Nucleus accumbens (tissue), 56 donors: ENCODE measurements at places on chromosomes 13 and 19.

- DNase-seq, result no peak
These were observed 102.6 kb upstream of the FNDC3A start for GRCh38 chr13:48873081-48873480.

GRCh38 chr13:49110122-49110912, 109.8 kb upstream of the MLNR start:
- peak; percentile 55 for DNase-seq

GRCh38 chr13:45847554-45848224, 3.9 kb downstream of the SIAH3 start:
- DNase-seq, result no peak

DNA sequence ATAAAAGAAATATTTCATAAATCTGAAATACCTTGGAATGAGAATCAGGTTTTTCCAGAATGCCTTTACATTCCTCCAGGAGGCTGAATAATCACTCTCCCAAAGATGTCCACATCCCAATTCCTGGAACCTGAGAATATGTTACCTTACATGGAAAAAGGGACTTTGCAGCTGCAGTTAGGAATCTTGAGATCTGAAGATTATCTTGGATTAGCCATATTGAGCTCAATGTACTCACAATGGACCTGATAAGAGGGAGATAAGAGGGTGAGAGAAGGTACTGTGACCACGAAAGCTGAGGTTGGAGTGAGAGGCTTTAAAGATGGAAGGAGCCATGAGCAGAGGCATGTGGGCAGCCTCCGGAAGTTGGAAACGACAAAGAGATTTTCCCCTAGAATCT, 36.8 kb upstream of the MBNL2 start:
- no peak for DNase-seq

DNA sequence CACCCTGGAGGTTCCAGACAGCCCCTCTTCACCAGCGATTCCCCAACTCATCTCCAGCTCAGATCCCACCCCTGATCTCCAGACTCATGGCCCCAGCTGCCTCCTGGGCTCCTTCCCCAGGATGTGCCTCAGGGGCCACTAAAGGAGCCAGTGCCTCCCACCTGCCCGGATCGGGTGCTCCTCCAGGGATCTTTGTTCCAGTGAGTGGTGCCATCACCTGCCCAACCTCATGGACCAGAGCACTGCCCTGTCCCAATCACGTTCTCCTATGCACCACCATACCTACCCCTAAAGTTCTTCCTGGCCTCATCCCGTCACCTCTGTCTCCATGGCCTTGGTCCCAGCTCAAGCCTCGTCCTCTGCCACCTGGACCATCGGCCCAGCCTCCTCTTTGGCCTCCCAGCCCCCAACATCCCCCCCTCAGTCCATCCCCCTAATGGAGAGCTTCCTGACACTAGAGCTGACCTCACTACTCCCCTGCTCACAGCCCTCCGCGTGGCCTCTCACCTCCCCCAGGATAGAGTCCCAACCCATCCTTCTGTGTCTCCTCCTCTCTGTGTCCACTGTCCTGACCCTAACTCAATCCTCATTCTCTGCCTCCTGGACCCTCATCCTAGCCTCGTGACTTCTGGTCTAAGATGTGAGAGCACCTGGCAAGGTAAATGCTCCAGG, 8.8 kb upstream of the GARIN5A start:
- no peak for DNase-seq
